ENCODE measurements at places on chromosomes 1 and 21.

GRCh38 chr21:17406202-17406601 is 106.6 kb upstream of the CXADR start:
- no peak for DNase-seq

DNA sequence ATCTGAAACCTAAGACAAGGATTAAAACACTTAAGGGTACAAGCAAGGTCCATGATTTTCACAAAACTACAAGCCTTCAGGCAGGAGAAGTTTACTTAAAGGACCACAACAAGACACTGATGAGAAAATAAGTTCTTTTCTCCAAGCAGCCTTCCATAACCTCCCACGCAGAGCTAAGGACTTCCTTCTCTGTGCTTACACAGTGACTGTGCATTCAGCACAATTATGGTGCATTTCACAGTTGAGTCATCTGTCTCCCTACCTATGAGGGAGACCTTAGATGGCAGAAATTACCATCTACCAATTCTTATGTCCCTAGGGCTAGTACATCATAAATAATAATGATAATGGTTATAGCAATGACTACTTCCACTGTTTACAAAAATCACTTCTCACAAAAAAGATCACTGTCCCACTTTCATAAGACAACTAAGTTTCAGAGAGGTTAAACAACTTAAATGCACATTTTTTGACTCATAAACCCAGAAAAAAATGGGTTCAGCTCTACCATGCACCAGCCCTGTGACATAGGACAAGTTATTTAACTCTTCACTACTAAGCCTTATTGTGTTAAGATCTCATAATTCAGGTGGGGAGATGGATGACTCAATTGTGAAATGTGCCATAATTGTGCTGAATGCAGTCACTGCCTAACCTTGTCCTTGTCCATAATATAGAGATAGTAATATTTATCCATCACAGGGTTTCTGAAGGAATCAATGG is 45.3 kb downstream of the TARBP1 start:
- DNase-seq = no peak

GRCh38 chr1:99634971-99635624 is 10.8 kb upstream of the PALMD start:
- DNase-seq = no peak

- DNase-seq = peak; percentile 20
Observed at GRCh38 chr1:88552226-88552625, 131.8 kb upstream of the PKN2 start.

DNA sequence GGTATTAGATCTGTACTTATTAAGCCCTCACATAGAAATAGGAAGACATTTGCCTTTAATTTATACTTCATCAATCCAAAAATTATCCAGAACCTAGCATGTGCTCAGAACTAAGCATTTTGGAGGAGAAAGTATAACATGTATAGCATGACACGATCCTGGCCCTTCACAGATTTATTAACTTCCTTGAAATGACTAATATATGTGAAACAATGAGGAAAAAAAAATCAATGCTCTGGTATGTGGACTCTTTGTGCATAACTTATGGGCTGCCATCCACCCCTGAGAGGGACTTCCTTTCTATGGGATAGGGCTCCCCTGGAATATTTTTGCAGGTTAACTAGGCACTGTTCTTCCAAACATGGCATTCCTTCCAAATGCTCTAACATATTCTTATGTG is 36.6 kb downstream of the CCDC185 start:
- no peak for DNase-seq

DNA sequence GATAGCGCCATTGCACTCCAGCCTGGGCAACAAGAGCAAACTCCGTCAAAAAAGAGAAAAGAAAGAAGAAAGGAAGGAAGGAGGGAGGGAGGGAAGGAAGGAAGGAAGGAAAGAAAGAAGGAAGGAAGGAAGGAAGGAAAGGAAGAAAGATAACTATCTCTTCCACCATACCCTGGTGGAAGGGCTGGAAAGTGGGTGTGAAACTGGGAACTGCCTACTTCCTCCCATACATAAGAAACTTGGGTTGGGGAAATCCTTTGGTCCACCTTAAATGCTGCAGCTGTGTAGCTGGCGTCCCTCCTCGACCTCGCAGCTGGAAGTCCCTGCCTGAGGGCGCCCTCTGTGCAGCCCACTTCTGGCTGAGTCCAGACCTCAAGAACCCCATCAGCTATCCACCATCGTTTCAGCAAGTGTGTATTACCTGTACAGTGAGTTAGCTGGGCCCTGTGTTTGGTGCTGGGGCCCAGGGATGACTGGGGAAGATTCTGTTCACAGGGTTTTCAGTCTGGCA is 4.6 kb upstream of the FAM167B start:
- peak; percentile 46 for DNase-seq

DNA sequence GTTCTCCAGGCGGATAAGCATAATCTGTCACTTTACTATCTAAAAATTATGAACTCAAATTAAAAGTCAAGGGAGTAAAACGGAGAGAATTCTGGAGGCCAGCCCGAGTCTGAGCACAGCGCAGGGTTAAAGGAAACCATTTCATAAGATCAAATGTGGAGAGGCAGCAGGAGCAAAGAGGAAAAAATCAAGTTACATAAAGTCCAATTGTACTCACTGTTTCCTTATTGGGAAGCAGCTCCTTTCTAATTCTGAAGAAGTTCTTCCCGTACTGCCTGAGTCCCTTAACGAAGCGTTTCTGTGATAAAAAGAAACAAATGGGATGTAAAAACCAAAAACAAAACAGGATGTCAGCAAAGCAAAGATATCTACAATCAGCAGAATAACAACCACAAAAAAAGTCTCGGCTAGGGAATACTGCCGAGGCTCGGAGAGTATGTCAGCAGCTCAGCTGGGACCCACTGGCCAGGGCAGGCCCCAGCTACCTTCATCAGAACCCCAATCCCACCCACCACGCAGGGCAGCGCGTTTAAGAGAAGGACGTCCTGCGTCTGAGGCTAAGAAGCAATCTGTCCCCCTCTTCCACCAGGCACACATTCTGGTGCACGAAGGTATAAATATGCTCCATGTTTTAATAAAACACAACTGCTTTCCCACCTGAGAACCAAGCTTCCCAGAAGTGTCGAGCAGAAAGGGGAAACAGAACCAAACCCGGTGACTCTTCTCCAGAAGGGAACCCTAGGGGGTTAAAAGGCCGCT is 104.8 kb downstream of the SLC45A1 start:
- peak; percentile 35 for DNase-seq

- DNase-seq = no peak
Observed at GRCh38 chr1:170592591-170593111, 60.7 kb downstream of the GORAB start.

- DNase-seq = no peak
Observed at GRCh38 chr1:70674941-70675685, 264.0 kb downstream of the CTH start.

DNA sequence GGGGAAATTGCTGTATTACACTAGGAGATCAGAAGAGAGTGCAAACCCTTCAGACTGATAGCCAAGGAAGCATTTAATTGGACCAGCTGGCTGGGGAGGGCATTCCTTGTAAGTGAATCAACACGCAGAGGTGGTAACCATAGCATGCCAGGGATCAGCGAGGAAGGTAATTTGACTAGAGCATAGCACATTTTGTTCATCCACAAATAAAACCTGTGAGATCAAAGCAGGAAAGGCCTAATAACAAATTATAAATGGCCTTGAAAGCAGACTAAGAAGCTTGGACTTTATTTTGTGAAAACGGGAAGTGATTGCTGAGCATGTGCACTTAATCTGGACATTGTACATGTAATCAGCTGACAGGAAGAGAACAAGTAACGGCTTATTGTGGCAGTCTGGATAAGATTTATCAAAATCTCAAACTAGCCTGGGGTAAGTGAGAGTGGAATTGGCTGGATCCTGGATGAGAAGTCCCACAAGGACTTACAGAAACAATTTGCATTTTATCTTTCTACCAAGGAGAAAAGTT is 11.7 kb upstream of the CD55 start:
- DNase-seq = peak; percentile 35

GRCh38 chr1:214946615-214947014 is 135.9 kb upstream of the KCNK2 start:
- DNase-seq = no peak

GRCh38 chr1:195105773-195106172 is 1502.5 kb downstream of the KCNT2 start:
- no peak for DNase-seq

- DNase-seq = no peak
Observed at GRCh38 chr1:15296585-15297321, 49.7 kb downstream of the FHAD1 start.

GRCh38 chr1:36160949-36161485 is 5.1 kb downstream of the MAP7D1 start:
- peak; percentile 87 for DNase-seq

- DNase-seq = no peak
Observed at GRCh38 chr1:220170836-220171526, 77.0 kb downstream of the IARS2 start.

All from GM23338 (cell line).